ENCODE measurements at places on chromosomes 5 and 9.

DNA sequence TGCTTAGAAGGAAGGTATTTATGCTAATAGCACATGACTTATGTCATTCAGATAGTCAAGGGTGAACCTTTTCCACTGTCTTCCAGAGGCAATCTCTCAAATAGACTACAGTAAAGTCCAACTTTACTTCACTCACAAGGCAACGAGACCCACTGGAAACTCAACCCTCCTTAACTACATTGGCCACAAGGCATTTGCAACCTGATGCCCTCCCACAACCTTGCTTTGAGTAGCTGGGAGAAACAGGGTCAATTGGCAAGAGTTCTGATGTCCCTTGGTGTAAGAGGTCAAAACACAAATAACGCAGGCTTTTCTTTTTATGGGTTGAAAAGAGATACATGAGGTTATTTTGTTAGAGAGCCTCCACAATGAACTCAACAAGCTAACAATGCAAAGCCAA, 6.1 kb downstream of the GAS1 start:
- no peak for DNase-seq

DNA sequence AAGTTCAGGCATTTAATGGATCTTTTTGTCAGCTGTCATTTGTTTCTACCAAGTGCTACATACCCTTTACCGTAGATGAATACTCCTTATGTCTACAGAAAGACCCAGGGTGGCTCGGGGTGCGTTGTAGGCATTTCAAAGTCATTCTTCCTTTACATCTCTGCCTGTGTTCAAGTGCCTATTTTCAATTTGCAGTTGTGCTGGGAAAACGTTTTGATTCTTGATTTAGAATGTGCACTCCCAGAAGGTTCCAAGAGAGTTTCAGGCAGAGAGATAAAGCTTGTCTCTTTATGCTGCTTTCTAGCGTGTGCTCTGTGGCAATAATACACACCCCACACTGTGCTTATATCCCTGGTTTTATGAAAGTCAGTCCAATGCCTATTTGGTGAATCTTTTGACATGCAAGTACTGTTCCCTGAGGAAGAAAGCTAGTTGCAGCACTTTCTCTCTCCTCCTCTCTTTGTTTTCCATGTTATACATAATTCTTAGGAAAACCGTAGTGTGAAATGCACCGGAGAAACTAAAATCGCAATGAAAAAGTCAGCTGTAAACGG, 828.1 kb upstream of the ZNF608 start:
- DNase-seq = no peak

- DNase-seq = no peak
These were observed 3.5 kb upstream of the MPDZ start for GRCh38 chr9:13282998-13283397.

- DNase-seq = no peak
These were observed 14.5 kb downstream of the PALM2AKAP2 start for GRCh38 chr9:109794361-109795012.

DNA sequence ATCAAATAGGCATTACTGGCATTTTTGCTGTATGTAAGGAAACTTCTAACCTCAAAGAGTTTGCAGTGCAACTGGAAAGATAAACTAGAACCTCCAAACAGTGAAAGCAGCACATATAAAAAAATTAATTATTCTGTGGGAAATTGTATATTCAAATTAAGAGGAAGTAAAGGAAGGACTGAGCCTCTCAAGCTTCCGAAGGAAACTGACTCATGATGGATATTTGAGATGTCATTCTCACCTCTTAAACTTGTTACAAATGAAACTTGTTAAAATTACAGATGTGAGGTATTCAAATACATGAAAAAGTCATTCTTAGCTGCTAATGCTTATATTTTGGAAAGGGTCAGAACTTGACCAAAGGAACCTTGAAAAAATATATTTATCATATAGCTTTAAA, 538.7 kb downstream of the PDE4D start:
- no peak for DNase-seq

DNA sequence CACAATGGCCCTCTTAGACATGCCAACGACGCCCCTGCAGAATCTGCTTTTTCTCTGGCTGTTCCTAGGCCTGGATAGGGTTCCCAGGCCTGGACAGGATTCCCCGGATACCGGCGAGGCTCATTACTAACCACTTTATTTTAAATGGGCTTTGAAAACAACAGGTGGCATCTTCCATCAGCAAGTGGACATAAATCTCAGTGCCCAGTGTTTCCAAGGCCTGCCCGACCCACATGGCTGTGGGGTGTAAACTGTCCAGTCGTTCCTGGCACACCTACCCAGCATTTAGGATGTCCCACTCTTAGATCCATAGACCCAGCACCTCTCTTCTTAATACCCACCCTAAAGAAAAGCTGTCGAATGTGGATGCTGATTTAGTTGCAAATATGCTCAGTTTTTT, 896 bp downstream of the CMBL start:
- DNase-seq = no peak

DNA sequence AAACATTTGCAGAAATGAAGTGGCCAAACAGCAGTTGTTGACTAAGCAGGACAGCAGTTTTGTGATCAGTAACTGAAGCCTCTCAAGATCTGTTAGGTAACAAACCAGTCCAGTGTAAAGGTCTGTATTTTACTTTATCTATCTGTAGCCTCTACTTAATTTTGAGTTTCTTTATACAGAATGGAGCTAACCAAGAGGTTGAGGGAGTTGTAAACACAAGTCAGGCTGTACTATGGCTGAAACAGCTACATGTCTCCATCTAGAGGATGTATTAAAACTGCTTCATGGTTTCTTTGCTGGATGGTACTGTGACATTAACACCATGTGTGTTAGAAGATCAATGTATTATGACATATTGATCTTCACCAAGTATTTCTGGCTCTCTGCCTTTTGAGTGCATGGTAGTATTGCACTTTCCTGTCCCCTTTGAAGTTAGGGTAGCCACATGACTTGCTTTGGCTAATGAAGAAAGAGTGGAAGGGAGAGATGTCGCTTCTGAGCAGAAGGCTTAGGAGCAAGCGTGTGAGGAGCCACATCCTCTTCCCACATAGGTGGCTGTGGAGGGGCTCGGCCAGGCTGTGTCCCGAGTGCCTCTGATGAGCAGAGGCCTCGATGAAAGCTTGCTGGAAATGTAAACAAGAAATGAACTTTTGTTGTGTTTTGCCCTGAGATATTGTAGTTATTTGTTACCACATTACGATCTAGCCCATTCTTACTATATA, 105.6 kb upstream of the PCA3 start:
- no peak for DNase-seq

Data from stimulated activated CD8-positive, alpha-beta memory T cell treated with anti-CD3 and anti-CD28 coated beads, Interleukin-4, amount 100 ng/mL, for 4 hours (primary cell).